Stimulated activated CD8-positive, alpha-beta memory T cell treated with anti-CD3 and anti-CD28 coated beads, Interleukin-4, amount 100 ng/mL, for 4 hours (primary cell): ENCODE measurements at places on chromosomes 3 and 15.

- no peak for DNase-seq
Measured at GRCh38 chr3:4584456-4585249, 91.5 kb downstream of the ITPR1 start.

DNA sequence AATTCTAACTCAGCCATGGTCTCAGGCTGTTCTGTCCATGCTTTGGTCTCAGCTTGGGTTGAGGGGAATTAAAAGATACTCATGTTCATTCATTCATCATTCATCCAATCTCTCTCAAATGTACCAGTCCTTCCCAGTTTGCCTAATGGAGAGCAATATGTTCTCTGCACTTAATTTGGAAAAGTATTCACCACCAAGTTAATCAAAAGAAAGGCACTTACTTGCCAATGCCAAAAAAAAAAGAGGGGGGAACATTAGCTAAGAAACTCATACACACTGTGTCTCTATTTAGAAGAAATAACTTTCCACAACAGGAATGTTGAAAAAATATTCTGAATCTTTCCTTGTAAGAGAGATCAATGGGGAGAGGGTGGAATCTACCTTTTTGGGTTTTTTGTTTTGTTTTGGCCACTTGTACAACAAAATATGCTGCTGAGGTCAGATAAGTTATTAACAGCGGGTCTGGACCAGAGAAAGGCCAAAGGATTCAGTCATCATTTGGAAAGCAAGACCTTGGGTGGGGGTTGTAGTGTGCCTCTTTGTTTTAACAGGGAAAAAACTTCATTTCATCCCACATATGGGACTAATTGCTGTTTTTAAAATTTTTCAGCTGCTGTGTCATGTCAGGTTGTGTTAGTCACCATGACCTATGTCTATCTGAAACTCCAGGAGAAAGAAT is 152.3 kb downstream of the FBN1 start:
- DNase-seq, result no peak

GRCh38 chr3:162973428-162973917 is 1476.9 kb downstream of the OTOL1 start:
- no peak for DNase-seq

DNA sequence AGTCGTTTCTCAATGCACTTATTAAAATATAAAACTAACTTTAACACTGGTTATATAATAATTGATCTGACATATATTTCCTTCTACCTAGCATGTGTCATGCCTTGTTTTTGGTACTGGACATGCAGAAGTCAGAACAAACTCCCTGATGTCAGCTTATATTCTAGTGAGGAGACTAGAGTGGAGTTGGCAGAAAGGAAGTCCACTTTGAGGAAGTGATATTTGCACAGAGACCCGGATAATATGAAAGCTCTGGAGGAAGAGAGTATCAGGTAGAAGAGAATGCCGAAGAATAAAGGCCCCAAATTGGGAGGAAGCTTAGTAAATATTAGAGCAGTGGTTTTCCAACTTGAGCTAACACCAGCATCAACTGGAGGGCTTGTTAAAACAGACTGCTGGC is 24.6 kb upstream of the ZNF280D start:
- no peak for DNase-seq

- no peak for DNase-seq
Measured at GRCh38 chr3:194455481-194455880, 31.3 kb downstream of the ATP13A3 start.

- no peak for DNase-seq
Measured at GRCh38 chr3:32842531-32842931, 24.7 kb downstream of the TRIM71 start.

GRCh38 chr3:152073267-152073666 is 195.5 kb upstream of the MBNL1 start:
- no peak for DNase-seq

DNA sequence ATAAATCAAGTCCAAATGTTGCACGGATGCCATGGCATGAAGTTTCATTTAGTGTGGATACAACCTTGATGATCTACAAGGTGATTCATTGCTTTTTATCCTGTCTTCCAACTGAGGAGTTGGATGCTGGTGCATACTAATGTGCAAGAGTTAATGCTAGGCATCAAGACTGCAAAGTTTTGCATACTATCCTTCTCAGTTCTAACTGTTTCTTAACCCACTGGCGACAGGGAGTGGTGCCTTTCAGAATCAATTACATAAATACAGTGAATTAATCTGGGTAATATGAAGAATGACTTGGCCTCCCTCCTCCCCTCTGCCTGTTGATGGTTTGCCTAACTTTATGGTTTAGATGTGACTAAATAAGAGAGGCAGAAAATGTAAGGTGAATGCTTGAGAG is 43.5 kb downstream of the KCNAB1 start:
- no peak for DNase-seq

DNA sequence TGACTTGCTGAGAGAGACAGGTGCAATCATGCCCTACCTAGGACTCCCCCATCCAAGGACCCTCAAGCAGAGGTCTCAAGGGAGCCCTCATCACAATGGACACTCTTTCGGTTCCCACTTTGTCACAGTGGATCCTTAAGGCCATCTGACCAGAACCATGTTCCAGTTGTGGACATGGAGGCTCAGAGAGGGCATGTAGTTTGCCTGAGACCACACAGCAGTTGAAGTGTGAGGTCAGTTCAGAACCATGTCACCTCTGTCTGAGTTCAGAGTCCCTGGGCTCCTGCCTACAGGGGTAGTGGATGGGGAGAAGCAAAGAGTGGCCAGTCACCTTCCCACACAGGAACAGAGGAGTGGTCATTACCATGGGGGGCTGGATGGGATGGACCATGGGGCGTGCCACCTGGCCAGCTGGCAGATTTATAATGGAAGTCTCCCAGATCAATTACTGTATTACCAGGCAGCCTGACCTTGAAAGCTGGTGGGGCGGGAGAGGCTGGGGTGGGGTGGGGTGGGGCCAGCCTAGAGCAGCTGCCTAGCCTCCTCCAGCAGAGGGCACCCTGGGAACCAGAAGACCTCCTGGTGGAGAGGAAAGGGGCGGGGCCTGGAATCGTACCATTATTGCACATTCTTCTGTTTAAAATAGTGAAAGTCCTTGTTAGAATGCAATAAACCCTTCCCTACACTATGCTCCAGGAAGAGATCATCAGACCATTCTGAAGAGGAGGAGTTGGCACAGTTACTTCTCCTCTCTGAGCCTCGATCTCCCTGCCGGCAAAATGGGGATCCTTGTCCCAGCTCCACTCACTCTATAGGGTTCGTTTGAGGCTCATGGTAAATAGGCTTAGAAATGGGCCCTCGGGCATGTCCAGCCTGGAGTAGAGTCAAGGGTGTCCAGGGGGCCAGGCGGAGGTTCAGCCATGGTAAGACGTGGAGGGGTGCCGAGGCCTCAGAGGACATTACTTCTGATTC is 26.9 kb upstream of the LINGO1 start:
- DNase-seq, result no peak

DNA sequence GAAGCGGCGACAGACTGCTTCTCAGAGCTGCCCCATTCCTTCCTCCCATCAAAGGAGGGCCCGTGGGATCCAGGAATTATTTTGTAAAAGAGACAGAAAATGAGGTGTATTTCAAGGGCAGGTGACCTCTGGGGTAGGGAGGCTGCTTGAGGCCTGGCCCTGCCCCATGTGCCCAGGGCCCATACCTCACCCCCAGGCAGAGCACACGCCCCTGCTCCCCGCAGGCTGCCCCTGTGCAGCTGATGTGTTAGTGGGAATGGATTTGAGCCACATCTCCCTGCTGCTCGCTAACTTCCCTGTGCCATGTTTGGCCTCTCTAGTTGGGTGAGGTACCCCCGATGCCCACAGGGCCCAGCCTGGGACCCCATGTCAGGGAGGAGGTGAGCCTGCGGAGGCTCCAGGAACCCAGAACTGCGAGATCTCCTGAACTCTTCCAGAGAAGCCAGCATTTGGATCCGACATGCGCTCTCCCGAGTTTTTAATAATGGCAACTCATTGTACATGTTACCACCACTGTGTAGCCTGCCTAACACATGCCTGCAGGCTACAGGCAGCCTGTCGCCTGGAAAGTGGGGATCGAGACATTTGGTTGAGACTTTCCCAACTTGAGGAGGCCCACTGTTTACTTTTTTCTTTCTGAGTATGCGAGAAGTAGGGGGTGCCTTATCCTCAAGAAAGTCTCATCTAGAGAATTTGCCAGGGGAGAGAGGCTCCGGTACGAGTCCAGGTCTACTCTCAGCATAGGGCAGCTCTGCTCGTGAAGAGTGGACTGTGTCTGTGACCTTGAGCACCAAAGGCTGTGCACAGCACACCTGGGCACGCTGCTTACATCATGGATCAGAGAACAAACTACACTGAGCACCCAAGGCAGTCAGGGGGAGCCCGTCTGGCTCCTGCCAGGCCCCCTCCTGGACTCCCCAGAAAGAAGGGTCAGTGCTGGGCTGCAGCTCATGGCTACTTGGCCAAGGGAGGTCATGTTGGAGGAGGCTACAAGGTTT is 36.1 kb downstream of the PCSK6 start:
- DNase-seq, result no peak

GRCh38 chr15:82297546-82297945 is 34.9 kb downstream of the SAXO2 start:
- no peak for DNase-seq

DNA sequence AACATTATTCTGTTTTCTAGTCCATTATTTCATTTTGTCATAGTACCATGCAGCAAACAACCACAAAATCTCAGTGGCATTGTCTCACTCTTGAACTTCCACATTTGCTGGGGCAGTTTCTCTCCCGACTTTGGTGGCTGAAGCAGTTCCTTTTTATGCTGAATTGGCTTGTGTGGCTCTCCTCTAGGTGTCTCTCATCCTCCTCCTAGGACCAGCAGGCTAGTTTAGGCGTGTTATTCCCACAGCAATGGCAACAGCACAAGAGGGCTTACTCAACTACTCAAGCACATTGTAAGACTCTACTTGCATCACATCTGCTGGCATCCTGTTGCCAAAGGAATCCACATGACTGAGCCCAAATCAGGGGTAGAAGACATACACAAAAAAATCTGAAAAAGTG is 201.8 kb upstream of the KCNH8 start:
- DNase-seq, result no peak

GRCh38 chr3:138347960-138348753 is at the start of gene MRAS:
MRAS (plus strand) TSS chr3:138348579; CDS start chr3:138372884, 24,305 bp downstream.
- no peak for DNase-seq

GRCh38 chr3:116037954-116038911 is 407.1 kb downstream of the LSAMP start:
- no peak for DNase-seq

- DNase-seq, result no peak
Measured at GRCh38 chr3:119631516-119631915, 28.9 kb downstream of the POPDC2 start.

DNA sequence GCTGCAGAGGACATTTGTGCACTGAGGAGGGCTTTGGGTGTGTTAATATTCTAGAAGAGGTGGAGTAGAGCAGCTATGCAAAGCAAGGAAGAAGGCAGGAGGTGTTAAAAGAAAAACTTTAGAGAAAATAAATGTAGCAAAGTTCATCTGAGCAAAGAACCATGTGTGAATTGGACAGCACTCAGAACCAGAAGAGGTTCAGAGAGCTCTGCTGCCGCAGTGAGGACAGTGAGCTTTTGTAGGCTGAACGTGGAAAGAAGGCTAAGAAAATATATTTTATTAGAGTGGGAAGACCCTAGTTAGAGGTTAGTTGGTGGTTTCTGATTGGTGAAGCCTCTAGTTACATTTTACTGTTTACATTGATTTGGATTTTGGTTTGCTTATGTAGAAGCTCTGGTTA is 50.7 kb downstream of the ST6GAL1 start:
- DNase-seq, result no peak

GRCh38 chr3:15477951-15478639 is 43.4 kb downstream of the COLQ start:
- DNase-seq, result no peak

DNA sequence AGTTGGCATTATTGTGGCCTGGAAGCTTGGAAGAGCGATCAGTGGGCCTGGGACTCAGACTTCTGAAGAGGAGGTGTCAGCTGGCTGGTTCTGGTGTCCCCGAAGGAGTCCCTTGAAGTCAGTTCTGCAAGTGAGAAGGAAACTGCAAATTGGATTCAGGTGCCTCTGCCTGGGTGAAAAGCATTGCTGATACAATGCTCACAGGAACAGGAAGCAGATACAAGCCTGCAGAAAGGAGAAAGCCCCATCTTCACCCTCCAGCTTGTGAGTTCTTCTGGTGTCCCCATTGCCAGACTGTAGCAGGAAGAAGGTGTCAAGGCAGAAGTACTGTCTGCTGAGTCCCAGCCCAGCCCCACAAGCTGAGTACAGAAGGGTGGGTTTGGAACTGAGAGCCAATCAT is 271.3 kb downstream of the PLOD2 start:
- DNase-seq, result no peak

GRCh38 chr3:27666272-27666671 is 55.9 kb downstream of the EOMES start:
- no peak for DNase-seq

GRCh38 chr15:56866803-56867202 is 51.6 kb upstream of the TCF12 start:
- no peak for DNase-seq

- DNase-seq, result no peak
Measured at GRCh38 chr3:142890592-142890991, 1.7 kb upstream of the PCOLCE2 start.

DNA sequence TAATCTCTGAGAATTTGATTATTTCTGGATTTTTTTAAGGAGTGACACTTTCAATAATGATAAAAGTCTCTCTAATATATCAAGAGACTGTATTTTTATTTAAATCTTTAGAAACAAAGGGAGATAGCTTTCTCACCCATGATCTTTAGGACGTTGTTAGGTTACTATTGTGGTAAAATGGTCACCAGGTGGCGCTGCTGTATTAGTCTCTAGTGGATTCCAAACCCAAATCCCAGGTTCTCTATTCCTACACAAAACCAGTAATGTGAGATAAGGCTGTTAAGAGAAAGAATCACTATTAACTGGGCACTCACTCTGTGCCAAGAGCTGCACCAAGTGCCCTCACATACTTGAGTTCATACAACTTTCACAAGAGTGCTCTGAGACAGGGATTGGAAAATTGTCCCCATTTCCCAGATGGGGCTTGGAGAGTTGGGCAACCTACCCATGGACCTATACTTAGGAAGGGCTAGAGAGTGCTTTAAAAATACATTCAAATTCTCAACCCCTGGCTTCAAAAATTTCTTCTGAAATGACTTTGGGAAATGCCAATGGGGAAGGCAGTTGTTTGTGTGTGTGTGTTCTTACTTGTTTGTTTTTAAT is 593.4 kb upstream of the TGFBR2 start:
- DNase-seq, result peak; percentile 15

GRCh38 chr3:18891641-18892040 is 256.7 kb upstream of the KCNH8 start:
- no peak for DNase-seq

DNA sequence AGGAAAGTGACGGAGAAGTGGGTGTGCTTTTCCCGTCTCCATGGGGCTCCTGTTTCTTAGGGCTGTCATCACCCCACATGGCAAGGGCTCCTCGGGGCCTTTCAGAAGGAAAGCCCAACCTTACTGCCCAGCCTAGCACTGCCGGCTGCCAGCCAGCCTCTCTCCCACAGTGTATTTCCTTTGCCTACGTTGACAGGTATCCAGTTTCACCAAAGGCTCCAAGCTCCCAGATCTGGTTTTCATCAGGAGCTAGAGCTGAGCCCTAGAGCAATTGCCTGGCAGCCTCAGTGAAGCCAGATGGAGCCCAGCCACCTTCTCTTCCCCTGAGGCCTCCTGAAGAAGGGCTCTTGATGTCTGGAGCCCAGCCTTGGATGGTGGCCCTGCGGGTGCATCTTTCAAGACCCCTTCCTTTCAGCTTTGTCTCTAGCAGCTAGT is 20.2 kb downstream of the CRABP1 start:
- DNase-seq, result no peak

- DNase-seq, result no peak
Measured at GRCh38 chr3:161264852-161265251, 43.7 kb downstream of the NMD3 start.

- DNase-seq, result no peak
Measured at GRCh38 chr3:34008836-34009809, 210.7 kb downstream of the PDCD6IP start.
